Midbrain (tissue), 1 donor: ENCODE measurements at places on chromosomes 2 and 18.

DNA sequence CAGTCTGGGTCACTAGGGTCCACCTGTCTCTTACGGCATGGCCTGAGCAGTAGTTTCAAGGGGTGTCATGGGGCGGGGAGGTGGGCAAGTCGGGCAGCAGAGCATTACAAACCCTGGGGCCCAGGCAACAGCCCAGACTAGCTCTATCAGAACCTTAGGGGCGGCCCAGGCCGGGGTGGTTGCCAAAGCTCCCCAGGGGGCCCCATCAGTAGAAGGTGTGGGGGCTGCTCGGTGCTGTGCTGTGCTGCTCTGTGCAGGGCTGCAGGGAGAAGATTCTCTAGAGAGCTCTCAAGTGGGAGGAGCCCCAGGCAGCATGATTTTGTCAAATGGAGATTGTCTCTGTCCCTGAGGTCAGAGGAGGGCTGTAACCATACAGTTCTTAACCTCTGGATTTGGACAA, 36.4 kb upstream of the SLC14A1 start:
- DNase-seq, result no peak

DNA sequence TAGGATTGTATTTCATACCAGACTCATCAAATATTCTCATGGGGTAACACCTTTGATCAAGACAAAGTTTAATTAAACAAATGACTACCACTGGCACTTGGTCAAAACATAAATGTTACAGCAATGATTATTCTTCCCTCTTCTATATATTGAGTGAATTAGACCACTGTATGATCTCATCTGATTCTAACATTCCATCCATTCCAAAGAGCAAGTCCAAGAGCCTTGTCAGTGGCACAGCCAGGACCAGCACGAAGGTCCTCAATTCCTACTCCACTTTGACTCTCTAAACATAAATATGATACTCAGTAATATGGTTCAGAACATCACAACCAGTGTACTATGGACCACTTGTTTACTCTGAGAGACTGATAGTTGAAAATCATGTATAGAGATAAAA, 86.4 kb downstream of the AP1S3 start:
- DNase-seq, result no peak

DNA sequence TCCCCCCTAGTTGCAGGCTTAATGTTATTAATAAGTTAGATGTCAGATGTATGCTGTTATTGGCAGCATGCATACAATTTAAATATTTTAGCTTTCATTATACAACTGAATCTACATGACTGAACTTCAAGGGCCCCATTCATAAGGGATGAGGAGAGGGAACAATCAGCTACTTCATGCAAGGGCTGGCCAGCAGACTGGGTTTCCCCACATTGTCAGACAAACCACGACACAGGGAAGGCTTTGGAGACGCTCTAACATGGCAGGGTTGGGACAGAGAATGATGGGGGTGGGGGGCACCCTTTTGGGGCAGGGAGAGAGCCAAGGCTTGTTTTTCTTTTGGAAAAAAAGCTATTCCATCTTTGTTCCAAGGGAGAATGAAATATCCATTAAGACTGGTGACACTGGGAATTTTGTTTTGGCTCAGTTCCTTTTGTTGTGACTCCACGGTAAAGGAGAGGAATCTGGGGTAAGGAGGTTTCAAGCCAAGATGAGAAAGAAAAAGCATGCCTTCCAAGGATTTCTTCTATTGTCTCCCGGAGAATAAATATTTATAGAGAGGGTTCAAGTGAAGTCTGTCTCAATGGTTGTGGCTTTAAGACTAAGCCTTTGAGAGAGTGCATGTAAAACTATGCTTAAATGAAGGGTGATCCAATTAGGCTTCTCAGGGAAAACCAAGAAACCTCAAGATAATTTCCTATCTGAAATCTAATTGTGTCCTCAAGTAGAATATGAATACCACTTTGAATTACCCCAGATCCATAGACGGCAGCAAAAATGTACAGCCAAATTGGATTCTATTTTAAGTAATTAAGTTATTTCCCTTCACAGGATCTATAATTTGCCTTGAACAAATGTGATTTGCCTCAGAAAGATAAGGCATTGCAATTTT, 5.4 kb downstream of the CXCR4 start:
- DNase-seq, result peak; percentile 52

DNA sequence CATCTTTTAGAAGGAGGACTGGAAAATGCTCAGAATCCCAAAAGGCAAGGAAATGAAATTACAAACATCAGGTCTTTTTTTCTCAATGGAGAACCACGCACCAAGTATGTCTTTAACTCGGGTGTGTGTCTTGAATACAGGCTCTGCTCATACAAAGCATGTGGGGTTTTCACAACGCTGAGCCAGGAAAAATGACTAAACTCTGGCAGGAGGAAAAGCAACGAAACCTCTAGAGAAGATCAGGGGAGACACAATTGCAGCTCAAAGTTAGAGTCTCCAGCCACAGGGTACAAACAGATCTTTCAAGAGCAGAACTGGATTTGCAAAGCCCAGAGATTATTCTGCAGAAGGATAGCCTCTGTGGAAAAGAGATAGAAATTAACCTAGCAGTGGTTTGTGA, 42.8 kb upstream of the TPO start:
- DNase-seq, result no peak

DNA sequence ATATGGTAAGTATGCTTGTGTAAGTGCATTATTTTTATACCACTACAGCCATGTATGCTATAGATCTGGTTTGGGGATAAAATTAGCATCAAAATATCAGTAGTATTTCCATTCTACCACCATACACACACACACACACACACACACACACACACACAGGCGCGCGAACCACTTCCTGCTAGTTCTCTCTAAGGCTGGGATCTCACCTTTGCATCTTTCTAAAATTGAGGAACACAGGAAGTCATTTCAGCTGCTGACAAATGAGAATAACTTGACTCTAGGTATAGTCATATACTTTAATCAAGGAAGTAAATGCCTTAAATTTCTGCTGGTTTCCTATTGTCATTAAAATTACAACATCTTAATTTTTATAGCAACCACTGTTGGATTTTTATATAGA, 72.5 kb downstream of the RBM43 start:
- no peak for DNase-seq

- no peak for DNase-seq
Measured at GRCh38 chr2:52117299-52117698, 1085.4 kb upstream of the NRXN1 start.

DNA sequence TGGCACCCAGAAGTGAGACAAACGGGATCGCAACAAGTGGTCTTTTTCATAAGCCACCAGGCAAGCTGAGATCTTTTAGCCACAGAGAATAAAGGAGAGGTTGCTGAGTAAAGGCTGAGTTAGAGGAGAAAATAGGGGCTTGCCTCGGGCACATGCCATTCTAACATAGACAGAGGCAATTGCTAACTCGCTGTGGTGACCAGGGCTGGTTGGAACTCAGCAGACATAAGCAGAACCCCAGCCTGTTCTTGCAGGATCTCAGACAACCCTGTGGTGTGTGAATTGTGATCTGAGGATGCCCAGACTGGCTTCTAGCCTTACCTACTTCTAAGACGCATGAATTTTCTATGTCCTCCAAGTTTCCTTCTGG, 300.2 kb downstream of the CDCA7 start:
- no peak for DNase-seq

DNA sequence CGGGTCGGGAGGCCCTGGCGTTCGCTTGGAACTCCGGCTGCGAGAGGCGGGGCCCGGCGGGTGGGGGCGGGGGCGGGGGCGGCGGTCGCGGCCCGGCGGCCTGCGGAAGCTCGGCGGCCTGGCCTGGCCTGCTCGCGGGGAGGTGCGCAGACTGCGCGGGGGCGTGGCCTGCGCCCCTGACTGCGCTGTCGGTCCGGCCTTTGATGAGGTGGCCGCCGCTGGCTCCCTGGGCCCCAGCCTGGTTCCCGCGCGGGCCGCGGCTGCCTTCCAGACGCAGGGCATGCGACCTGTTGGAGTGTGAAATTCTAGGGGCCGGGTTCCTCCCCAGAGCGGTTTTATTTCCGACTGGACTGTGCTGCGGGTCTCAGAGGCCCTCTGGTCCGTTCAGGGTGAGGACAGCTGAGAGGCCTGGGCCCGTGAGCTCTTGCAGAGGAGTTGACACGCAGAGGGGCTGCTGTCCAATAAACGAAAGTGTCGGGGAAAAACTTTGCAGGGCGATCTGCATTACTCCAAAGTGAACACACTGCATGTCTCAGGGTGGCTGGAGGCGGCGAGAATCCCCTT, 629 bp downstream of the NRBP1 start:
- DNase-seq, result peak; percentile 62

- no peak for DNase-seq
Measured at GRCh38 chr2:168357797-168358472, 98.1 kb upstream of the CERS6 start.

- DNase-seq, result no peak
Measured at GRCh38 chr2:26993768-26994167, 23.3 kb downstream of the MAPRE3 start.

- DNase-seq, result no peak
Measured at GRCh38 chr2:36489281-36489680, 108.7 kb downstream of the FEZ2 start.
